ENCODE measurements at places on chromosomes 16 and 17. TPM values are rescaled to one million over a fixed set of nuclear protein-coding genes. Genes with fewer than 3 reads are reported as not detected.

Gene SYCE1L
- 2.8 TPM for total RNA-seq

Gene TLCD3B
- 0.13 TPM for total RNA-seq

Gene MYH3
- 0.07 TPM for total RNA-seq

DNA sequence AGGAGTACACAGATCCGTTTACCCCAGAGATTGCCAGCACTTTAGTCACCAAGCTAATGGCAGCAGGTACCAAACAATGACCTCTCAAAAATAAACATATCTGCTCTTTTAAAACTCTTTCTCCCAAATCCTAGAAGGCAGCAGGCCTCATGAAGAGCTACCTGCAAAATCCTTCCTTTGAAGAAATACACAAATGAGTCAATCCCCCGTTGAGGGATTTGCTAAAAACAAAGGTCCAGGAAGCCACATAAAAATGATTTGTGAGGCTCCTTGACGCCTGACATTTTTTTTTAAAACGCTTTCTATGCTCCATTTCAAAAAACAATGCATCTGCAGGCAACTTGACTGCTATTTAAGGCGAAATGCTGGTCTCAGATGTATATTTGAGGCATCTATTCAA is 58.2 kb downstream of the NACA2 start:
- no peak for DNase-seq

DNA sequence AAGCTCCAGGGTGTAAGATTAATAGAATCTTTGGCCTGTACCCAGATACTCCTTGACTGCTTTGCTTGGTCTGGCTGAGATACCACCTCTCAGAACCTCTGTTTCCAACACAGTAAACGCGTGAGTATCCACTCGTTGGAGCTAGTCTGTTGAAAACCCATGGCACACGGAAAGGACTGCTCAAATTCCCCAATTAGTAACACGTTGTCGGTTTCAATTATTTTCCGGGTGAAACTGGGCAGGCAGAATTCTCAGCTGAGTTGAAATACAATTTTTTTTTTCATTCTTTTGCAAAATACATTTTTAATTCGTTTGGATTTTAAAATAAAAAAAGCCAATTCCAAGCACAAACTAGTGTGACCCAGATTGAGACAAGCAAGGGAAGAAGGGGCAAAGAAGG is 120.5 kb downstream of the MAF start:
- no peak for DNase-seq

GRCh38 chr16:89222931-89223330 is 5.4 kb downstream of the ZNF778 start:
- no peak for DNase-seq

Measured in pulmonary artery endothelial cell (primary cell).